Stimulated activated CD8-positive, alpha-beta memory T cell treated with anti-CD3 and anti-CD28 coated beads, Interleukin-4, amount 100 ng/mL, for 24 hours (primary cell): ENCODE measurements at places on chromosomes 2 and 18.

- DNase-seq: no peak
Measured at GRCh38 chr2:187446711-187447110, 1.3 kb downstream of the CALCRL start.

GRCh38 chr2:164599954-164600589 lies 21.2 kb downstream of the GRB14 start:
- DNase-seq: no peak

DNA sequence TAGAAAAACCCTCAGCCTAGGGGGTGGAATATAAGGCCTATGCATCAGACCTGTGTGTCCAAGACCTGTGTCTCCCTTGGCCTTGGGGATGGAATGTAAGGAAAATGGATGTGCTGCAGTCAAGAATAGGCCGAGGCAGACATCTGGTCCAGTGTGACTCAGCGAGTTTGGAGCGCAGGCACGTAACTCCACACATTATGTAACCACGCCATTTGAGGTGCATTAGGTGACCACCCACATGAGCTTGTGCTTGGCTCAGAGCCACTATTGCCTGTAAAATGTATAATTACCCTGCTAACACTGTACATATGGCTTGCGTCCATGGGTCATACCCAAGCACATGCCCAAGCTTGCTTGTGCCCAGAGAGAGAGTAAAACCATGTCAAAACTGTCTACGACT lies 580.9 kb upstream of the HNMT start:
- no peak for DNase-seq

GRCh38 chr2:138718405-138718804 lies 61.8 kb downstream of the NXPH2 start:
- DNase-seq: no peak

- DNase-seq: no peak
Measured at GRCh38 chr2:100824842-100825241, 4.9 kb downstream of the NPAS2 start.

DNA sequence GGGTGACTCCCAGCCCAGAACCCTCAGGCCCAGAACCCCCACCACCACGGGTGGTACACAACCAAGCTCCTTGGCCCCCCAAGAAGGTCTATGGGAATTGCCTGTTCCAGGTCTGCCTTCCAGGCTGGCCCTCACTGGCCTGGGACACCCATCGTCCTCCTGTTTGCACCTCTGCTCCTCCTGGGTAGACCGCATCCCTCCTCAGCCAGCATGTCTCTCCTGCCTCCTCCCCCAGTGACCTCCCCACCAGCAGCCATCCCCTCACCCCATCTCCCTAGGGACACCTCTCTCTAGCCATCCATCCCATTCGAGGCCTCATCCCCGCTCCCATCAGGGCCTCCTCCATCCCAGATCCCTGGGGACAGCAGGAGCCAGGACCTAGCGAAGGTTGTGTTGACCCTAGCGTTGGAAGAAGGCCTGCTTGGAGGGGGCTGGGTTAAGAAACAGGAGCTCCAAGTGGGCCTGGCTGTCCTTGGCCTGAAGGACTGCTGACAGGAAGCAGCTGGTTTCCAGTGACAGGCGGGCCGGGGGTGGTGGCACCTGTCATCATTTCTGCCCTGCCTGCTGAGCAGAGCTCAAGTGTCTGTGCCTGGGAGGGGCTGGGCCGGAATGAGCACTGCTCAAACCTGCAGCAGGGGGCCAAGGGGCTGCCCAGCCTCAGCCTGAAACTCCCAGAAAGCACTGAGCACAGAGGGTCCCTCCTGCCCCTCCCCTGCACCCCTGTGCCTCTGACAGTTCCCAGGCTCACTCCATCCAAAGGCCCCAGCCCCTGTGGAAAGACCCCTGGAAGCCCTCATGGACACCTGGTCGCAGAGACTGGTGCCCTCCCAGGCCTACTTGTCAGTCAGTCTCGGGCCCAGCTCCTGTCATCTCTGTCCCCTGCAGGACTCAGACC lies 96.0 kb upstream of the OTOS start:
- DNase-seq: no peak

DNA sequence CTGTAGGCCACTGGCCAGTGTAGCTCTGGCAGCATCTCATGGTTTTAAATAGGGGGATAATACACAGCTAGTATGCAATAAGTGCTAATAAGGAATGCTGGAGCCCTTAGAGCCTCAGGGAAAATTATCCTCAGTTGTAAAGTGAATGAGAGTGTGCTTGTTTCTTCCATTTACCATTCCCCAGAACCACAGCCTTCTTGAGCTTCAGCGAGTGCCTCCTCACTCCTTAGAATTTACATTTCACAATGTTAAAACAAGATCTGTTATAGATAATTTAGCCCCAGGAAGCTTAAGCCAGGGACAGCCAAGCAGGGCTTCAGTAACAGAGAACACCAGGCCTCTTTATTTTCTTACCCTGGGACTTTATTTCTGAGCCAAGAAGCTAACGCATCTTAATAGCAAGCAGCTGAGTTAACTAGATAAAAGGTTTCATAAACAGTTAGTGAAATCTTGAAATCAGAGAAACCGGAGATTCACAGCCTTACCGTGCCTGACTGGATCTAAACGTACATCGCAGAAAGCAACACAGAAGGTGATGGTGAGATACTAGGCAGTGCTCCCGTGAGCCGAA lies 535.2 kb downstream of the TDRD15 start:
- DNase-seq: no peak

DNA sequence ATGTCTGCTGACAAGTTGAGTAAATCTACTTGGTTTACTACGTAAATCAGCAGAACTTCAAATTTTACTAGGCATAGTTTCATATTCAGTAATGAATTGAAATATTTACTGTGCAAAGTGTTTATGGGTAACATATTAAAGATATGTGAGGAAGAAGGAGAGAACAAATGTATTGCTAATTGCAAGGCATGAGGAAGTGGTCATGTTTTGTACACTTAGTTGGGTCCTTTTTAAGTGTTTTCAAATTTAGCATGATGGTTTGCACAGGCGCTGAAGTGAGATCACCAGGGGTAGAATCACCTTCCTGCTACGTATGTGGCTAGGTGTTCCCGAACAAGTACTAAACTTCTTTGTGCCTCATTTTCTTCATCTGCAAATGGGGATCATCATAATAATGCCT lies 1534.4 kb downstream of the LRP1B start:
- DNase-seq: no peak

DNA sequence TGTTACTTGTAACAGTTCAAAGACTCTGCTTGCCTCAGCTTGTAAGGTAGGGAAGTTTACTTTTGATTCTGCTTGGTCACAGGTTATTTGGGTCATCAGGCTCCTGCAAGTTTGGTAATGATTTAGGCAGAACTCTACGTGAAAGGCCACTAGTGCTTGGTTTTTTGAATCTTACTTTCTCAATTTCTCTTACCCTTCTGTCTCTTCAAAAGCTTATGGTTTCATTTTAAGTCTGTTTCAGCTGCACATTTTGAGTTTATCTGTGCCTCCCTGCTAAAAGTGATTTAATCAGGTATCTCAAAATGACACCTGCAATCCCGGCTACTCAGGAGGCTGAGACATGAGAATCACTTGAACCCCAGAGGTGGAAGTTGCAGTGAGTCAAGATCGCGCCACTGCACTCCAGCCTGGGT lies 26.3 kb upstream of the MOCOS start:
- no peak for DNase-seq

DNA sequence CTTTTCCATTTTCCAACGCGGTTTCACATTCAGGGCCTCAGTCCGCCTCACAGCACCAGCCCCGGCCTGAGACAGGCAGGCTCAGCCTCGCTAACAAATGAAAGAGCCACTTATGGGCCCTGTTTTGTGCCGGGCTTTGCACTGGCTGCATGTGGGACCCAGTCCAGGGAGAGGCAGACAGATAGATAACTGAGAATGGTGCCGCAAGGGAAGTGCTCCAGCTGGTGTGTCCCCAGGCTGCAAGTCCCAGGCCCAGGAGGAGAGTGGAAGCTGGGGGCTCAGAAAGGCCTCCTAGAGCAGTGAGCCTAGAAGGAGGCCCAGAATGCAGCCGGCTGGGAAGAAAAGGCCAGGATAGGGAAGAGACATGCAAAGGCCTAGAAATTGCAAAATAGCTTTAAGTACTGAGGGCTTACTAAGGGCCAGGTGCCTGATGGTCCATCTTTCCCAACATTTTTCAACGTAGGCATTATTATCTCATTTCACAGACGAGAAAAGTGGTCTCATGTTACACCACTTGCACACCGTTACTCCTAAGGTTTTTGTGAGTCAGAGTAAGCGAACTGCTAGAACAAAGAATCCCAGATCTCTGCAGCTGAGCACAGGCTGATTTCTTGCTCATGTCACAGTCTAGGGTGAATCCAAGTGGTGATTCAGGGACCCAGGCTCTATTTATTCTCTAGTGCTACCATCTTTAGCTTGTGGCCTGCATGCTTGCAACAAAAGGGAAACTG lies 26.0 kb downstream of the ADRA2B start:
- DNase-seq: no peak

DNA sequence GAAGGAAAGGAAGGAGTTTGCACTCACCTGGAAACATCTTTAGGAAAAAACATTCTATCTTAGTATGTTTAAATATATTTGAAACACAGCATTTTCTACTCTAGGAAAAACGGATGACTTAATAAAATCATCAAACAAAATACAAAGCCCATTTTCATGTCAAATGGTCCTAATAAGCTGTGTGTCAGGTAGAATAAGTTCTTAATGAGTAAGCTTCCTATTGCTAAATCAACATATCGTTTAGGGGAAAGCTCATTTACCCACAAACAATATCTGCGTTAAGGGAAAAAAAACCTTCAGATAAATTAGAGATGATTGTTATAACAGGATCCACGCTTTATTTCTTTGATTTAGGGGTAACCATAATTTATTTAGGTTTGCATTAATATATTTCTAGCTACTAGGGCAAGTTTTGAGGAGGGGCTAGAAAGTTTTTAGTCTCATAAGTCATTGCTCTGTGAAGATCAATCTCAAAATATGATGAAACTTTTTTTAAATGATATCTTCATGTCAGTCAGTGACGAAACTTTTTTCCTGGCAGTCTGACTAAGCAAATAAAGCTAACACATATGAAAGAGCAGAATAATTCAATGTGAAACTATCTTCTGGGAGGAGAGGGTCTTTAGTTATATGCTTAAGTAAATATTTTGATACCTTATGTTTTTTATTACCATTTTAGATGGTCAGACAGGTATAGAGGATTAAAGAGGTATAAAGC lies 147.1 kb downstream of the WDSUB1 start:
- no peak for DNase-seq

DNA sequence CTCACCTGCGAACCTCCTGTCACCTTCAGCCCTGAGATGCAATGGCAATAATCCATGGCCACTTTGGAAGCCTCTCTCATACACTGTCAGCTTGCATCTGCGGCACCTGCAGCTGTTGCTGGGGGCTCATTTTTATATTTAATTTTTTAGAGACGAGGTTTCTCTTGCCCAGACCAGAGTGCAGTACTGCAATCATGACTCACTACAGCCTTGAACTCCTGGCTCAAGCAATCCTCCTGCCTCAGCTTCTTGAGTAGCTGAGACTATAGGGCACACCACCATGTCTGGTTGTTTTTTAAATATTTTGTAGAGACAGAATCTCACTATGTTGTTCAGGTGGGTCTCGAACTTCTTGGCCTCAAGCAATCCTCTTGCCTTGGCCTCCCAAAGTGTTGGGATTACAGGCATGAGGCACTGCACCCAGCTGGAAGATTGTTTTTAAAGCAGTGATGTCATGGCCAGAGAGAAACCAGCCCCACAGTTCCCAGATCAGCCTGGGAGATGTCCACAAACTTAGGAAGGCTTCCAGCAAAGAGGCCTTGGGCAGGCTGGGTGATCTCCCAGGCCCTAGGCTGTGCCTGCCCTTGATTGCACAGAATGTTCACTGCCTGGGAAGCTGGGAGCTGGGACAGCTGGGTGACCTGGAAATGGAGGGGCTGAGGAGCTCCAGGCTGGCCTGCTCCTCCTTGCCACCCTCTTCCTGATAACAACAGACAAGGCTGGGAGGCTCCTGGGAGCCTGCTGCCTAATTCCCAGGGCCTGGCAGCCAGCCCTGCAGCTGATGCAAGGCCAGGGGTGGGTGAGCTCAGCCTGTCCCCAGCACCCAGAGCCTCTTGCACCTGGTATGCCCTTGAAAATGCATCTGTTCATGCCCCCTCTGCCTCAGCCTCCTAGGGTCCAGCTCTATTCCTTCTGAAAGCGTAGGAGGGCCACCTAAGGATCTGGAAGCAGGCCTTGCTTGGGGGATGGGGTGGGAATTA lies 27.1 kb downstream of the SH2D6 start:
- DNase-seq: no peak

DNA sequence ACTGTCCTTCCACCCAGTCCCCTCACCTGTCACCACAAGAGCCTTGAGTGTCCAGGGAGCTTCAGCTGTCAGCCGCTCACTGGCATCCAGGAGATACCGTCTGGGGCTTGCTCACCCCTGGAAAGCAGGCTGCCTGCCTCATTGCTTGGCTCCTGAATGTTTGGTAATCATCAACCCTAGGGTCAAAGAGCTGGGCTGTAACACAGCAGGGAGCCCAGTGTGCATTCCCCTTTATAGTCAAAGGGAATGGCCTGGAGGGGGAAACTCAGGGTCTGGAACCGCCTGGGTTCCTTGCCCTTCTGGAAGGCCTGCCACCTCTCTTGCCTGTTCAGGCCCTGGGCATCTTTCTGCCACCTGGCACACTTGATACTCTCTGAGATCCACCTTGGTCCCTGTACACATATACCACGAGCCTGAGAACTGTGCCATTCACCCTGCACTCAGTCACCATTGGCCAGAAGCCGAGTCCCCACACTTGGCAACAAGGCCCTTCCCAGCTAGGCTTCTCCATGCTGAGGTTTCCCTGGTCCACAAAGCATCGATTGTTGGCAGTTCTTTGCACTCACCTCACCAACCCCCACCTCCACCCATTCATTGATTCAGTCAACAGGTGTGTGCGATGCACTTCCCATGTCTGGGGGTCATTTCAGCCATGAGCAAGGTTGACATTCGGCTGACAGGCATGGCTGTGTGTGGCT lies 35.0 kb downstream of the TPRKB start:
- no peak for DNase-seq

- DNase-seq: peak; percentile 13
Measured at GRCh38 chr2:100142393-100142792, at the start of gene AFF3. Gene AFF3 (minus strand): TSS chr2:100142590. CDS start chr2:100104454, 38,136 bp downstream.

DNA sequence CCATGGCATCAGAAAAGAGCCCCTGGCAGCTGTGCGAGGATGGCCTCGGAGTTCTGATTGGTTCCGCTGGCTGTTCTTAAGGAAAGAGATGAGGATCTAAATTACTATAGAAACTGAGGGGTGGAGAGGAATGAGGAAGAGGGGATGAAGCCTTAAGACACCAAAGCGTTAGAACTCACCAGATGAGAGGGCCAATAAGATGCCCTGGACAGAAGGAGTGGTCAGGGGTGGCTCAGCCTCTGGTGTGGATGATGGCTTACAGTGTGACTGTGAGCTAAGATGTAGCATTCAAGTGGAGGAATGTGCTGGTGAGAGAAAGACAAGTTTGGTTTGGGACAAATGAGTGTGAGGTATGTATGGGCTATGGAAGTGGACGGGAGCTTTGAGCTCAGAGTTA lies 97.8 kb downstream of the ZFP36L2 start:
- no peak for DNase-seq
